Ureter (tissue), 1 donor: ENCODE measurements at places on chromosomes 7 and 10. TPM values are rescaled to one million over a fixed set of nuclear protein-coding genes. Genes with fewer than 3 reads are reported as not detected.

ZNF282 gene
- 46.6 TPM for total RNA-seq

MPP7 gene
- 35.8 TPM for total RNA-seq

DNA sequence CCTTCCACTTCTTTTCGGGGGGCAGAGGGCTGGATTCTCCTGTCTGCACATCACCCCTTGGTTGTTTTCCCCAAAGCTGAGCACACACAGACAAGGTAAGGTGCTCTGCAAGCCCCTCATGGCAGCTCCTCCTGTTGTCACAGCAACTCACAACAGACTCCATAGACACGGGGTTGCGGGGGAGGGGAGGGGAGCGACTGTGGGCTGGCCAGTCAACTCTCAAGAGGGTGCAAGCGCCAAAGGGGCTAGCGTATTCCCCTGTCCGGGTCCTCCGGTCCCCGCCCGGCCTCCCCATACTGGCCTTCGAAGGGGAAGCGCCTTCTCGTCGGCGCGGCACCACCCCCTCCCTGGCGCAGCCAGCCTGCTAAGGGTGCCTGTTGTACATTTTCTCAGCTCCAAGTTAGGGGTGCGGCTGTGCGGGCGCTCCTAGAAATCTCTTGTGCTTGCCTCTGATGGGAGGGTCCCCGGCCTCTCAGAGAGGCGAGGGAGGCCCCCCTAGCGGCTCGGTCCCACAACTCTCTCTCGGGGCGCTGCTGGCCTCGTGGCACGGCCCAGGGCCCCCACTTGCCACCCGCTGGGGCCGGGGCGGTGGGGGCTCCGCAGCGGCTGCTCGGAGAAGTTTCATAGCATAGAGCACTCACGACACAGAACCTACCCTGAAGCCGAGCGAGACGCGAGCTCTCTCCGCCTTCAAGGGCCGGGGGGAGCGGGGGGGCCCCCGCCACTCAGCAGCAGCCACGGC, 498 bp downstream of the RHOBTB1 start:
- DNase-seq = peak; percentile 58

TRUB1 gene
- total RNA-seq = 18.3 TPM

CD36 gene
- 25.7 TPM for total RNA-seq

OPN1SW gene
- not detected for total RNA-seq

DNA sequence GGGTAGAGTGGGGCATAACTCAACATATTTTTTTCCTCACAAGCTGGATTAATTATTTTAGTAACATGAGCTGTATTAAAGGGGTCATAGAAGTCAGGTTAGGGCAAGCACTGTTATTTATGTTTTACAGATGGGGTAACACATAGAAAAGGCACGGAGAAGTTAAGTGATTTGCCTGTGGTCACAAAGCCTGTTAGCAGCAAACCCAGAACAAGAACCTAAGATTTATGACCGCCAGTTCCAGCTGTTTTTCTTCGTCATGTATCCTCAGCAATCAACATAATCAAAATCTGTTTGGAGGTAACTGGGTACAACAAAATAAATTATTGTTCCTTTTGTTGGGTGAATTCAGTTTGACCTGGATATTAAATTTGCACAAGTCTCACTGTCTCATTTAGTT, 57.2 kb upstream of the BET1 start:
- no peak for DNase-seq

- peak; percentile 42 for DNase-seq
These were observed 494 bp downstream of the PALS2 start for GRCh38 chr7:24573554-24574338.
